ENCODE measurements at places on chromosomes 13 and 19.

- no peak for DNase-seq
Observed at GRCh38 chr19:677201-677600, 1.0 kb downstream of the FSTL3 start.

- no peak for DNase-seq
Observed at GRCh38 chr19:39423258-39424086, 11.0 kb downstream of the PLEKHG2 start.

DNA sequence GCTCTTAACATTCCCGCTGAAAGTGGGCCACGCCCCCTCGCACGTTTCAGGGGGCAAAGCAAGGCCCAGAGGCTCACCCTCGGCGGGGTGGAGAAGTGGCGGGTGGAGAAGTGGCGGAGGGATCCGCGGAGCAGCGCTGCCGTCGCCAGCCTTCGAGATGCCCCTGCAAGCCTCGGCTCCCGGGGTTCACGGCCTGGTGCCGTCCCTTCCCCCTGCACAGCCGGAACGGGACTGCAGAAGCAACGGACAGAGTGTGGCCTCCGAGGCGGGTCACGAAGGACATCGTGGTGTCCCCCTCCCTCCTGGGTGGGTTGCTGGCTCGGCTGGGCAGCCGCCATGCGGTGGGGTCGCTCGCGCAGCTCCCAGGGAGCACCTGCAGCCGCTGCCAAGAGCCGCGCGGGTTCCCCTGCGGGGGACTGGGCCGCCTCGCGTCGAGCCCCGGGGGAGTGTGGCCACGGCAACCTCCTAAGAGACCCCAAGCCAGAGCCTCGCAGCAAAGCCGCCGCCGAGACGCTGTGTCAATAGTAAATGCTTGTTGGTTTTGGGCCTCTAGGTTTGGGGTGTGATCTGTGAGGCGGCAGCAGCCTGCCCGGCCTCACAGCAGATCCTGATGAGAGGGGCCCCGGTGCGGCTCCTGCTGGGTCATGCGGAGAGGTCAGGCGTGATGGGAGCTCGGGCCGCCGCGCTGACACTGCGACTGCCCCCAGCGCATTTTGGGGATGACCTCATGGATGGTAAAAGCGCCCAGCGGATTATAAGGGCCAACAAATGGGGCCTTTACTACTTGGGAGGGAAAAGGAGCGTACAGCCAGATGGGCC is 5.5 kb downstream of the TPGS1 start:
- DNase-seq: no peak

DNA sequence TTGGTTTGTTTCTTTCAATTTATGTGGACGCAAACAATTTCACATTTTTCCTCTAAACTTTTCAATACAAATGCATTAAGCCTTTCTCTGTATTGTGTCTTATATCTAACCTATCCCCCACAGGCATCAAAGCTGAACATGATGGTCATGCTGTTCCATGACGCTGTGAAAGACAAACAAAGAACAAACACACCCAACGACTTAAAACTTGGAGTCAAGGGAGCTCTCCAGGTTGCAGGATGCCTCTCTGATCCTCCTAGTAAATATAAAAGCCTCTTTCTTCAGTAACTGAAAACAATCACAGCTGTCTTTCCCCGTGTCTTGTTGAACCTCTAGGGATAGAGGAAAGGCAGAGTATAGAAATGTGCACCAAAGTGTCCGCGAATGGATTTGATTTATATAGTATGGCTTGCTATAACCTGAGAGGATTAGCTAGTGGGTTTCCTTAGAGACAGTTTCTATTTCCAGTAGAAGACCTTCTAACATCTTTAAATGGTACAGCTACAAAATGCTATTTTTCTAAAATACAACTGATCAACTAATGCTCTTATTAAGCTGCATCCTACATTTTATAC is 43.1 kb downstream of the PCDH9 start:
- no peak for DNase-seq

DNA sequence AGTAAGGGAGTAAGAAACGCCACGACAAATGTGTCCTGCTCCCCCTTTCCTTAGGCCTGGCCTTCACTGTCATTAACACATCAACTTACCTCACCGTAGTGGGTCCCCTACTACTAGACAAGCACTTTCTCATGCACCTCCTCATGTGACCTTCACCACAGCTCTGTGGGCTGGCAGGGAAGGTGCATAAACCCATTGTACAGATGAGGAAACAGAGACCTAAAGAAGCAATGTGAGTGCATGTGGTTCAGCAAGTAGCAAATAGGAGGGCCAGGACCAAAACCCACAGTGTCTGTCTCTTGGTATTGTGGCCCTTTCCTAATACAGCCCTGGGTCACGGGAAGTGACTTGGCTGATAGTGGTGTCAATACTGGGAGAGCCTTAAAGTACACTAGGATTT is 5.3 kb downstream of the CCDC70 start:
- DNase-seq: no peak

DNA sequence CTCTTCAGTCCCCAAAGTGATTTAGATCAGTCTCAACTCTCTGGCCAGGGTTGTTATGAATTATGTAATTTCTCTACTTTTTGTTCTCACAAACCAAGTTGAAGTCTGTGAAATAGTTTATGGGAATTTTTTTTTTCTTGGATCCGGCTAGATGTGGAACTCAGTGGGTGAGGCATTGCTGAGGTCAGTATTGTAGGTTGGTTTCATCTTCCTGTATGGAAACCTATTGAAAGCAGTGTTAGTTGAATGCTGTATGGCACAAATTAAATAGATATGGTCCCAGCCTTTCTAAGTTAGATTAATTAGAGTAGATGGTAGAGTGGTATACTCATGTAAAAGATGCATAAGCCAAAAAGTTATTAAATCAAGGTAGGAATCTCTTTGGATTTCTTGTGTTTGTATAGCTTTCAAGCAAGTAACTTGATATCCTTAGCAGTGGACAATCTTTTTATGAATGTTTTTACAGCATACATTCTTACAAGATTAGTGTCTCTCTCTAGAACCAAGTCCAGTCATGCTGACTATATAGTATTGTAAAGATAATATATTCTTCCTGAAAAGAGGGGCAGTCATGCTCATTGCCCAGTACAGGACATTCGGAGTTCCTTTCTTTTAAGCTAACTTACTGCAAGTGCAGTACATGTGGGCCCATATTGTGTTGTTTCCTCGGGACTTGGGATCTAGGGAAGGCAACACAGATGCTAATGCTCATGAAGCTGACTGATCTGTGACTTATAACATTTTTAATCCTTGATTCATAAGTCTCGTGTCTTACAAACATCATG is 2541.1 kb downstream of the PCDH9 start:
- DNase-seq: no peak

- no peak for DNase-seq
Observed at GRCh38 chr13:99681695-99682094, 180.4 kb downstream of the TM9SF2 start.

- DNase-seq: no peak
Observed at GRCh38 chr13:85204668-85205344, 594.4 kb downstream of the SLITRK6 start.

DNA sequence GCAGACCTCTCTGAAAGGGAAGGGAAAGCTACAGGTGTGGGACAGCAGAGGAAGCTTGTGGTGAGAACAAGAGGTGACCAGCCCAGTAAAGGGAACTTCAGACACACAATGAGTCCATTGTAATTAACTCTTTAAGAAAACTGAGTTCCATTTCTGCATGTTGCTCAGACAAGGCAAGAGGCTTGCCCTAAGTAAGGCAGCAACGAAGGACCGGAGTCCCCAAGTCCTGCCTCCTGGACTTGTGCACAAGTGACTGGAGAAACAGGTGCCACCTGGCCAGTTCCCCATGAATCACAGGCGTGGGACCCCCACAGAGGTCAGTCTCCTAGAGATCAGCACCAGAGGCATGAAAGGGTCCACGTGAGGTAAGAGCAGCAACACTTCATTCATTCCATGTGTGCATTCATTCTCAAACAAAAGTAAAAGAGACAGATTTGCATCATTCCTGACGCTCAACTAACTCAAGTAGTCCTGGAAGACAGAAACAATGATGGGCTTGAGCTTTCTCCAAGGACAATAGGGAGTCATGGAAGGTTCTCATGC is 14.7 kb upstream of the SIGLEC6 start:
- DNase-seq: no peak

DNA sequence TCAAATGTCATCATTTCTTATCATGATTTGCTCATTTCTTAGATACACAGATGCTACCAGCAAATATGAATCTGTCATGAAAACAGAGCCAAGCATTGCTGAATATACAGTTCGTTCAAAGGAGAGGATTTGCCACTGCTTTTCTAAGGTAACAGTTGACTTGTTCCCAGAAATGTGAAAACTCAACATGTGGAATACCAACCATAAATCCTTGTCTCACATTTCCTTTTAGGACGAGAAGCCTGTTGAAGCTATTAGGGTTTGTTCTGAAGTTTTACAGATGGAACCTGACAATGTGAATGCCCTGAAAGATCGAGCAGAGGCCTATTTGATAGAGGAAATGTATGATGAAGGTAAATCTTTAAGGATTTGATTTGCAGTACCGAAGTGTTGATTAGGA is 86.7 kb downstream of the DNAJC3 start:
- no peak for DNase-seq

- DNase-seq: peak; percentile 30
Observed at GRCh38 chr13:20159646-20160305, 1.1 kb downstream of the GJA3 start.

GRCh38 chr19:38759590-38760003 is 13.7 kb downstream of the LGALS7 start:
- DNase-seq: no peak

DNA sequence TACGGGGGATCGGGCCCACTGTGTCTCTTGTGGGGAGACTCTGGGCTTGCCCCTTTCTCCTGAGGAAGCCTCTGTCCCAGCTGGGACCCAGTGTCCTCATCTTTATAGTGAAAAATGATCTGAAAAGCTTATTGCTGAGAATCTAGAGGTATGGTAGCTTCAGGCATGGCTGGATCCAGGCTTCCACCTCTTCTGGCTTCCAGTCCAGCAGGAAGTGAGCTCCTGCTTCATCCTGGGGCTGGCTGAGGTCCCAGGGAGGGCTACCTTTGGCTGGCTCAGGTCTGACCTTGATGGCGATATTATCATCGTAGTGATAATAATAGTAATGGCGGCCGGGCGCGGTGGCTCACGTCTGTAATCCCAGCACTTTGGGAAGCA is 3.0 kb downstream of the SLC5A5 start:
- no peak for DNase-seq

GRCh38 chr19:51698296-51698695 is 5.2 kb downstream of the SPACA6 start:
- no peak for DNase-seq

- DNase-seq: no peak
Observed at GRCh38 chr13:110309661-110310524, 2.8 kb downstream of the COL4A2 start.

DNA sequence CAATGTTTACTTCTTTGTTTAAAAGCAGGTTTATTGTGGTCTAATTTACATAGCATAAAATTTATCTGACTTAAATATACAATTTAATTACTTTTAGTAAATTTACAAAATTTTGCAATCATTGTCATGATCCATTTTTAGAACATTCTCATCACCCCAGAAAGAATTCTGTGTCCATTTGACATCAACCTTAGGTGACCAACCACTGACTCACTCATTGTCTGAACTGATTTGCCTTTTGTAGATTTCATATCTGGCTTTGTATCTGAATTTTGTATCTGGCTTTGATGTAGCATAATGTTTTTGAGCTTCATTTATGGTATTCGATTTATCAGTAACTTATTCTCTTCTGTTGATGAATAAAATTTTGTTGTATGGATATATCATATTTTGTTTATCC is 40.4 kb downstream of the EDNRB start:
- no peak for DNase-seq

DNA sequence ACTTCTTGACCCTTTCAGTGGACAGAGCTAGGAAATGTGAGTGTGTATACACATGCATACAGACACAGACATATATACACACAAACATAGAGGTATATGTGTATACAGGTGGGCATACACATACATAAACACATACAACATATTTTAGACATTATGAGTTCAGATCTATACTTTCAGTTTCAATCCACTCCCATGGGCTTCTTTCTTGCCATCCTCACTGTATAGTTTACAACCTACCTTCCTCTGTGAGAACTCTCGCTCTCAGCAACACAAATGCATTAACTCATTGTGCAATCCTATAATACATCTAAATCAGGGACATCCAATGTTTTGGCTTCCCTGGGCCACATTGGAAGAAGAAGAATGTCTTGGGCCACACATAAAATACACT is 21.2 kb upstream of the SCEL start:
- DNase-seq: no peak

GRCh38 chr13:82506805-82507414 is 1375.4 kb downstream of the SLITRK1 start:
- no peak for DNase-seq

DNA sequence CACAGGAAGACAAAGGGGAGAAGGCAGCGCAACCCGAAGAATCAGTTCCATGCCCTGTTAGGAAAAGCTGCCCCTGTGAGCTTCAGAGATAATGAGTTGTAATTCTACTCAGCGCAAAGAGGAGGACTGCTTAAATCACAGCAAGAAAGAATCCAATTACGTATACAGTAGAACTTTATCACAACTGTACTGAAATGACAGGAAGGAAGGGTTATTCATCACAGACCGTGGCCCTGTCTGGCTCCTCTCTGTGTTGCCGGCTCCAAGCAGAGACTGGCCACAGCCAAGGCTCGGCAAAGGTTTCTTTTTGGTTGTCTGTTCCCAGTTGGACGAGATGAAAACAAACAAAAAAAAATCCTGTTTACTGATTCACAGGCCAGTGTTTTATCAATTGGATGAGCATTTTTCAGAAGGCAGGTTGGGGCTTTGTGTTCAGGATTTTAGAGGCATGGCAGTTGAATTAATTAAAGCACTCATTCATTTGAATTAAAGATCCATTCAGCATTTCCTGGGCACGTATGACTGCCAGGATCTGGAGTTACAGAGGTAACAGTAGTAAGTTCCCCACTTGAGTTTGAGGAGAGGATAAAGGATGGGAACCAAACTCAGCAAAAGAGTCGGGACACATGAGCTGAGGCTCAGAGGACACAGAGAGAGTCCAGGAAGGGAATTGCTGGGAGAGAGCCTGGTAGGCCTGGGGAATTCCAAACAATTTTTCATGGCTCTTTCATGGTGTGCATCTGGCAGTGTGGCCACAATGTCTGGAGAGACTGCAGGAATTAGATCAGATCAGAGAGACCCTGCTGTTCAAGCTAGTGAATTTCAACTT is 341.0 kb downstream of the DNAJC15 start:
- no peak for DNase-seq

- DNase-seq: peak; percentile 70
Observed at GRCh38 chr13:25375727-25376358, 4.1 kb downstream of the ATP8A2 start.

- DNase-seq: no peak
Observed at GRCh38 chr19:5330307-5330720, 10.3 kb downstream of the PTPRS start.

DNA sequence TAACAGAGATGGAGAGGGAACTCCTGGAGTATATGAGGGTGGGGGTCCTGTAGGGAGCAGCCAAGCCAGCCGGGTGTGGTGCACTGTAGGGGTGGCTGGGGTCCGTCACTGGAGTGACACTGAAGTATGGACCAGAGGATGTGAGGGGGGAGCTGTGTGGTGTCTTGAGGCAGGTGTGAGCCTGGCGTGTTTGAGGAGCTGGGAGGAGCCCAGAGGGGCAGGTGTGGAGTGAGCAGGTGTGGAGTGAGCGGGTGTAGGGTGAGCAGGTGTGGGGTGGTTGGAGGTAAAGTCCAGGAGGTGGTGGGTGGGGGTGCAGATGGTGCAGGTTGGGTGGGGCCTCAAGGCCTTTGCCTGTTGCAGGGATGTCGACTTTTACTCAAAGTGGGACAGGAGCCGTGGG is 5.9 kb downstream of the B3GNT8 start:
- DNase-seq: no peak

GRCh38 chr13:79481685-79482052 is 714 bp downstream of the NDFIP2 start:
- DNase-seq: peak; percentile 71

Data from activated CD4-positive, alpha-beta T cell treated with anti-CD3 and anti-CD28 coated beads, Interleukin-2, Interleukin-6, amounts not matched to agents 100 ng/mL and 50 ng/mL, durations not matched to agents 16 hours and 8 hours (primary cell).